ENCODE measurements at places on chromosomes 1 and 21.

DNA sequence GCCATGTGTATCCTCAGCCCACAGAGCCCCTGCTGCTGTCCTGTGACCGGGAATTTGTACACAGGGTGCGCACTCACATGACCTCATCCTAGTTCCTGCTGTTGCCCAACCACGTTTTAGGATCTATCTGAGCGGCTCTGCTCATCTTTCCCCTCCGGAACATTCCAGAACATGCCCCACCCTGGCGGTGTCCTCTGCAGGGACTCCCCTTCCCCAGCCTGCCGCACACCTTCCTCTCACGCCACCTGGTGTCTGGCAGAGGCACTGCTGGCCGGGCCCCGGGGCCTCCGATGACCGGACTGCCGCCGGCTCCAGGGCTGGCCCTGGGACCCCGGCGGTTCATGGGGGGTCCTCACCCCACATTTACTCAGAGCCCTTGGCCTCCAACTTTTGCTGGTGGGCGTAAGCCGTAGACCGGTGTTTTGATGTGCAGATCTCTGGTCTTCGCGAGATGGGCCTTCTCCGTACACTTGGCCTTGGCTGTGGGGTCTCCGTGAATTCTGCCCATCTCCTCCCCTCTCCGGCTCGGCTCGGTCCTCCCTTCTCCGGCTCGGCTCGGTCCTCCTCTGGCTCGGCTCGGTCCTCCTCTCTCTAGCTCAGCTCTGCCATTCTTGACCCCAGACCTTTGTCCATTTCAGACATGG is 29.5 kb downstream of the ARHGEF16 start:
- DNase-seq = no peak

DNA sequence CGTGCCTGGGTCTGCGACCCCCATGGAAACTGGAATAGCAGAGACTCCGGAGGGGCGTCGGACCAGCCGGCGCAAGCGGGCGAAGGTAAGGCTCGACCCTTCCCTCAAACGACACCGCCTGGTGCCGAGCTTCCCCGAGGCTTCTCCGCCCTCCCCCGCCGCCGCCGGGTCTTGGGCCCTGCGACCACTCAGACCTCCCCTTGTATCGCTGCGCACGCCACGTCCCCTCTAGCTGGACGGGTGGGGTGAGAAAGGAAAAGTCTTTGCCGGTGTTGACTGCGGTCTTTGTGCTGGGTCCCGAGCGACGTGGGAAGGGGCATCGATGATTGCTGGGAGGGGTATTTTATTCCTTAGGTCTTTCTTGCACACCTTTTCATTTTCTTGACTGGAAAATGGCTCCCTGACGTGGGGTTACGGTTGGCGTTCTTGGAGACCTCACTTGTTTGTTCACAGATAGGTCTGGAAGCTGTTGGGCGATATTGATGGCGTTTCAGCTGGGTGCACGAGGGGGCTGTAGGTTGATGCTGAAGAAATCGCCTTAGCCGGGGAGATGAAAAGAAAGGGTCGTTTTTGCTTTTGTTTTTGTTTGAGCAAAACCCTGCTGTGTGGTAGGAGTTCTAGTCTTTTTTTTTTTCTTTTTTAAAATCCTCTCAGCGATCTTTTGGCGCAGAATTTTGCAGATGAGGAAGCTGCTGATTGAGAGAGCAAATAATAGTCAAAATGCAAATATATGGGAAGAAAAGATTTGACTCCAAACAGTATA is 776 bp downstream of the KDM1A start:
- peak; percentile 41 for DNase-seq

GRCh38 chr21:34880401-34880800 is 168.7 kb downstream of the RUNX1 start:
- DNase-seq = no peak

GRCh38 chr1:42748021-42748420 is 8.0 kb upstream of the CLDN19 start:
- no peak for DNase-seq

GRCh38 chr1:62349470-62350233 is 30.4 kb upstream of the KANK4 start:
- no peak for DNase-seq

- no peak for DNase-seq
Observed at GRCh38 chr1:208027861-208028260, 116.9 kb upstream of the CD34 start.

DNA sequence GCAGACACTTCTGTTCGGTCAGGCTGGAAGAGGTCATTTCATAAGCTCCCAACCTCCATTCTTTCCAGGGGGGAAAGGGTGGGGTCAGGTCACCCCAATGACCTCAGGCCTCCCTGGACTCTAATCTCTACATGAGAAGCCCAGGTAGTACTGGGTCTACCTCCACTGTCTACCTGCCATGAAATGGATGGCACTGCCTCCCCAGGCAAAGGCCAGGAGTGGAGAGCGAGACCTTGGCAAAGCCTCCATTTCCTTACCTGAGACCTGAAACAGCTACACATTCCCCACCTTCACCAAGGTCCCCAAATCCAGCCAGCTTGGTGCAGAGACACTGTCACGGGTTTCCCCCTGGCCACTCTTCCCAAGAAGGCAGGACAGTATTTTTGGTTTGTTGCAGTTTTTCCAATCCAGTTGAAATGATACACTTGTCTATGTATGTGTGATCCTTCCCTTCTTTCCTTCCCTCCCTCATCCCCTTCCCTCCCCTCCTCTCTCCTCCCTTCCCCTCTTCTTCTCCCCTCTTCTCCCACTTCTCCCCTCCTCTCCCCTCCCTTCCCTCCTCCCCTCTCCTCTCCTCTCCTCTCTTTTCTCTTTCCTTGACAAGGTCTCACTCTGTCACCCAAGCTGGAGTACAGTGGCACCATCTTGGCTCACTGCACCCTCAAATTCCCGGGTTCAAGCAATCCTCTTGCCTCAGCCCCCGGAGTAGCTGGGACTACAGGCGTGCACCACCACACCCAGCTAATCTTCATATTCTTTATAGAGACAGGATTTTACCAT is 16.1 kb downstream of the BTG2 start:
- DNase-seq = no peak

DNA sequence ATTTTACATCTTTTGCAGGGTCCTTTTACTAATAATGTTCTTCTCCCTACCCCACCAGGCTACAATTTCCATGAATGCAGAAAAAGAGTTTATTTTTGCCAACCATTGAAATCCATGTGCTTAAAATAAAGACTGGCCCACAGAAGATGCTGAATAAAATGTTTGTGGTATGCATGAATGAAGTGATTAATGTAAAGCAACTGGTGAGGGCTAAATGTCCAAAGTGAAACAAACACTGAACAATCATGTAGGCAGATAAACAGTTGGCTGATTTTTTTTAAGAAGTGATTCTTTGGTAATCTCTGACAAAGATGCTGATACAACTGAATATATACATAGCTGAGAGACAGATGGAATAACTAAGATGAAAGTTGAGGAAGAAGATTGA is 94.5 kb downstream of the ST6GALNAC5 start:
- DNase-seq = no peak

DNA sequence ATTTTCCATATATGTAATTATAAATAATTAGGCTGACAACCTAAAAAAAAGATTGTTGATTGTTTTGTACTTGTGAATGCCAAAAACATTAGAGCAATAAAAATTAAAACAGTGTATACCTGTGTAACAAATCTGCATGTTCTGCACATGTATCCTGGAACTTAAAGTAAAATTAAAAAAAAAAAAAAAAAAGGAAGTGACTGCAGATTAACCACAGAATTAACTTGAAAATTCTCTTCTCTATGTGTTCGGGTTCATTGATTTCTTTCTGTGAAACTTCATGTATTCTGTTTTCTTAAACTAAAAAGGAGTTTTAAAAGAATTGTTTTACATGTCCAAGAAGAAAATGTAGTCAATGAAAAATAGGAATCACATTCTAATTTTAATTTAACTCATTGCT is 95.7 kb downstream of the FASLG start:
- no peak for DNase-seq

GRCh38 chr1:59263111-59263510 is 33.8 kb upstream of the FGGY start:
- DNase-seq = no peak

DNA sequence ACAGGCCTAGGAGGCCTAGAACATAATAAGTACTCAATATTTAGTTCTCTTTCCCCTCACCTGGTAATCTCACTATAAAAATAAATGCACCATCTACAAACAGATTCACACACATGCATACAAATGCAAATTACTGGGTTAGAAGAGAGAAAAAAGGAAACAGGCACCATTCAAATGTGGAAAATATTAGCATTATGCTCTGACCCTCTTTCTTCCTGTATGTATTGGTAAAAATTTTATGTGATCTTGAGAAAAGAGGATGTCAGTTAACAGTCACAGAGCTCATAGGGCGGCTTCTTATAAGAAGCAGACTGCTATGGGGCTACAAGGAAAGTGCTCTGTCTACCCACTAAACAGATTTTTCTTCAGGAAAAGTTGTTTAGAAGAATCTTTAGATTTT is 565.4 kb downstream of the LMO4 start:
- DNase-seq = no peak

GRCh38 chr1:165487921-165488320 is 43.0 kb upstream of the RXRG start:
- DNase-seq = no peak

DNA sequence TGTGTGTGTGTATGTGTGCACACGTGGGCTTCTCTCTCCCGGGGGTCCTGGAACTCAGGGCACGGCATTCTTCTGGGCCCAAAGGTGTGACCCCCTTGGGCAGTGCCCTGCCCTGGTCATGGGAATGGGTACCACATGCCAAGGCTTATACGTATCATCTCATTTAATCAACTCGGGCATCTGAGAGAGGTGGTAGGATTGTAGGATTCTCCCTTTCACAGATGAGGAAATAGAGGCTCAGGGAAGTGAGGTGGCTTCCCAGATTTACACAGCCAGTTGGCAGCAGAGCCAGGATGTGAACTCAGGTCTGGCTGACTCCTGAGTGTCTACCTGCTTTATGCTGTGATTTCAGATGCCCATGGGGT is 15.2 kb downstream of the MYOM3 start:
- no peak for DNase-seq

- DNase-seq = no peak
Observed at GRCh38 chr1:29420202-29420601, 183.9 kb downstream of the PTPRU start.

DNA sequence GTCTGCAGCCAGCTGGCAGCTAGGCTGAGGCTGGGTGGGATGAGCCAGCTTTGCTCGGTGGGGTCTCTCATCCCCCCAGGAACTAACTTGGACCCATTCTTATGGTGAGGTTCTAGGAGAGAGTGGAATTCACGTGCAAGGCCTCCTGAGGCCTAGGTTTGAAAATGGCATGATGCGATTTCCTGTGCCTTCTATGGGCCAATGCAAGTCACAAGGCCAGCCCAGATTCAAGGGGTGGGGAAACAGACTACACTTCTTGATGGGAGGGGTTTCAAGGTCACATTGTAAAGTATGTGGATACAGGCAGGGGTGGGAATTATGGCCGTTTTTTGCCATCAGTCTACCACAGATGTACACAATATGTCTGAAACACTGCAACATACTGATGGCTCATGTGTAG is 48.3 kb downstream of the HTR6 start:
- no peak for DNase-seq

DNA sequence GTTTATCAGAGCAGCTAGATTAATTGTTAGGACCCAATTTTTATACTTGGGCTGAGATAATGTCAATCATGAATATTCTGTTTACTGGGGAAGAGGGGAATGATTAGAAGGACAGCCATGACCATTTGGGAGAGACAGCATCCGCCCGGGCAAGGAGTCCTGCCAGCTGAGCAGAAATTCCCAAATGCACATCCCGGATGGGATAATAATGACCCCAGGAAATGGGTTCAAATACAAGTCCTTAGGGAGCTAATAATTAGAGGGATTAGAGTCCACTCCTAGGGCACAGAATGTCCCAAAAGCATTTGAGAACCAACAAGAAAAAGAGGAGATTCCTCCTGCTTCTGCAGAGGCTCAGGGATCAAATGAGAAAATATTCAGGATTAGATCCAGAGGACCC is 115.9 kb downstream of the LRRC53 start:
- no peak for DNase-seq

- no peak for DNase-seq
Observed at GRCh38 chr1:10724052-10724494, 72.4 kb downstream of the CASZ1 start.

- DNase-seq = peak; percentile 21
Observed at GRCh38 chr1:70458131-70458530, 47.1 kb downstream of the CTH start.

- DNase-seq = no peak
Observed at GRCh38 chr1:41856151-41856943, 62.4 kb downstream of the HIVEP3 start.

GRCh38 chr1:154886281-154887015 is 16.4 kb upstream of the KCNN3 start:
- DNase-seq = no peak

DNA sequence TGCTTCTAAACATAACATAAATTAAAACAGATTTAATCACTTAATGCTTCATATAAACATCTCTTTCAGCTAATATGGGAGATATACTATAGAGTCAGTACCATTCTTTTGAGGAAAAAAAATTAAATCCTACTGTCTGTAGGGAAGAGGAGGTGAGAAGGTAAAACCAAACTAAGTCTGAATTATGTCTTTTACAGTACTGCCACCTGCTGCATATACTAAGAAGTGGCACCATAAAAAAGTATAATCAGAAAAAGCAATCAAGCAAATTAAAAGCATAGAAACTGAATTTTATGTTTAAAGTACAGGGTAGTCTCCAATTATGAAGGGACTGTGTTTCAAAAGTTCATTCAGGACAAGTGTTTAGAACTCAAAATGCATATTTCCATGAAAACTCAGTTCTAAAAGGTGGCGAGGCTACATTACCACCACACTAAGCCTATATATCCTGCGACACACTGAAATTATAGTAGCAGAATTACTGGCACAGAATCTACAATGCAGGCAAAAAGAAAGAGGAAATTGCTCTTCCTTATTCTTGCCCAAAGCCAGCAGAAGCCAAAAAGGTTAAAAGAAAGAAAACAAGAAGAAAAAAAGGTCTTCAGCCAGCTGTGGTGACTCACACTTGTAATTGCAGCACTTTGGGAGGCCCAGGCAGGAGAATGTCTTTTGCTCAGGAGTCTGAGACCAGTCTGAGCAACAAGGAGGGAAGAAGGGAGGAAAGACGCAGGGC is 9.0 kb downstream of the NSL1 start:
- DNase-seq = no peak

- DNase-seq = peak; percentile 32
Observed at GRCh38 chr1:20485527-20486456, at the start of gene CAMK2N1. Gene CAMK2N1 (minus strand): TSS chr1:20486210. CDS start chr1:20485379, 831 bp downstream.

DNA sequence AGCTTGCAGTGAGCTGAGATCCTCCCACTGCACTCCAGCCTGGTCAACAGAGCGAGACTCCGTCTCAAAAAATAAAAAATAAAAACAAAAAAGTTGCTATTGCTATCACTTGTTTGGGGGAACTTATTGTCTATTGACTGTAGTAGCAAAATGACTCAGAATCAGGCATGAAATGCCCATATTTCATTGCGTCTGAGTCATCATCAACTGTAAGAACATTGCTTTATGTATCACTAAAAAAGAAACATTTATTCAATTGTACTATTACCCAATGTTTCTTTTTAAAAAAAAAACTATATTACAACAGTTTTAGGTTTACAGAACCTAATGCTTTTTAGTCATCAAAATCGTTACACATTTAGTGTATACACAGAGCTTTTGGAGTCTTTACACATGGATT is 91.0 kb upstream of the FMN2 start:
- DNase-seq = no peak
